ENCODE measurements at places on chromosomes 4 and X.

GRCh38 chr4:20639346-20639745 is 60.9 kb upstream of the PACRGL start:
- DNase-seq, result no peak
- no peak overlapping the region for H3K4me3 ChIP-seq
- no peaks in the 10 kb centered on the region for H3K36me3 ChIP-seq
- no peak overlapping the region for H3K27ac ChIP-seq

DNA sequence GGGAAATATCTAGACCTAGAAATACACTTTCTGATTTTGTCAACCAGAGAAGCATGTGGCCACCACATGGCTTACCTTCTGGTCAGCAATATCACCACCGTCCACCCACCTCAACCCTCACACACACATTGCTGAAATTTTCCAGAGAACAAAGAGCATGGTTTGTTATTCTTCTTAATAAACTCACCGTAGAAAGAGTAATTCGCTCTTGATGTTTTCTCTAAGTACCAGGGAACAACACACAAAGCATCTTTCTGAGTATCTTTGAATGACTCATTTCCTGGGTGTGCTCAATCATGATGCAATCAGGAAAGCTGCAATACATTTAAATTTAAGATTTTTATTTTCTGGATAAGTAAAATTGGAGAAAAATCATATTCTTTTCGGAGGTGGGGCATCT is 24.7 kb upstream of the LRAT start:
- H3K4me3 ChIP-seq, result no peak overlapping the region
- no peak for DNase-seq
- H3K27me3 ChIP-seq, result peaks cover 2% of the 10 kb centered on the region
- peaks cover 2% of the 10 kb centered on the region for H3K36me3 ChIP-seq

DNA sequence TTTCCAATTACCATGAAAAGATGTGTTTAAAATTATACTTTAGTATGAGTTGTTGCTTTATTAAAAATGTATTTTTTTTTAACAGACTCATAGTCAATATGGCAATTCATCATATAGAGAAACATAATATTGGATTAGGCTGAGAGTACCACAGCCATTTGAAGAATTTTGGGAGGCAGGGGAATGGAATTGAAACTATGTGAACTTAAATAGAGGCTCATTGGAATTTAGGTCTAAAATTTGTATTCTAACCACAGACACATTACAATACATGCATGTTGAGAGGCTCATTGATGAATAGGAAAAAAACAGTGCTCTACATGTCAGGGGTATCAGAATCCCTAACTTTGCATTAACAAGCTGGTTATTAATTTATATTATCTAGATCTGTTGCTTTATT is 269.6 kb downstream of the DKK2 start:
- H3K4me3 ChIP-seq, result no peak overlapping the region
- H3K36me3 ChIP-seq, result no peaks in the 10 kb centered on the region
- DNase-seq, result no peak
- H3K4me1 ChIP-seq, result no peaks in the 10 kb centered on the region
- no peaks in the 10 kb centered on the region for H3K27me3 ChIP-seq

DNA sequence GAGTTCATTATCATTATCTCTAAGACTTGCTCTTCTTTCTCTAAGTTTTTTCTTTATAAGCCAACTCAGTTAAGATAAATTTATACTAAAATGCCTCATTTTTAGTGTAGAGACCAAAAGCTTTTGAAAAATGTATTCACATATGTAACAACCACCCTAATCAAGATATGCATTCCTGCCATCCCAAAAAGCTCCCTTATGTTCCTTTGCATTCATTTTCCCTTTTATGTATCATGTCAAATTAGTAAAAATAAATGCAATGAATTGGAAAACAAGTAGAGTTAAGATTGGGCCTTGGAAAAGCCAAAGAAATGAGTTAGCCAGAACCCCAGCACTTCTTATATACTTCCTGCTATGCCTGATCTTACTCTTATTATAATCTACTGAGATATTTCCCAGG is 62.2 kb downstream of the NPY2R start:
- H3K27ac ChIP-seq, result no peak overlapping the region
- H3K27me3 ChIP-seq, result peaks cover 2% of the 10 kb centered on the region
- no peak overlapping the region for H3K4me3 ChIP-seq
- H3K4me1 ChIP-seq, result no peaks in the 10 kb centered on the region

- H3K4me3 ChIP-seq, result no peak overlapping the region
- no peak overlapping the region for H3K27ac ChIP-seq
- no peaks in the 10 kb centered on the region for H3K36me3 ChIP-seq
- DNase-seq, result no peak
- no peaks in the 10 kb centered on the region for H3K27me3 ChIP-seq
These were observed 426.6 kb downstream of the ARHGAP24 start for GRCh38 chr4:85901500-85901899.

GRCh38 chr4:40702137-40702799 is 47.5 kb upstream of the NSUN7 start:
- H3K4me1 ChIP-seq, result no peaks in the 10 kb centered on the region
- no peak for DNase-seq
- no peak overlapping the region for H3K27ac ChIP-seq
- H3K4me3 ChIP-seq, result no peak overlapping the region
- H3K36me3 ChIP-seq, result no peaks in the 10 kb centered on the region
- H3K27me3 ChIP-seq, result no peaks in the 10 kb centered on the region

DNA sequence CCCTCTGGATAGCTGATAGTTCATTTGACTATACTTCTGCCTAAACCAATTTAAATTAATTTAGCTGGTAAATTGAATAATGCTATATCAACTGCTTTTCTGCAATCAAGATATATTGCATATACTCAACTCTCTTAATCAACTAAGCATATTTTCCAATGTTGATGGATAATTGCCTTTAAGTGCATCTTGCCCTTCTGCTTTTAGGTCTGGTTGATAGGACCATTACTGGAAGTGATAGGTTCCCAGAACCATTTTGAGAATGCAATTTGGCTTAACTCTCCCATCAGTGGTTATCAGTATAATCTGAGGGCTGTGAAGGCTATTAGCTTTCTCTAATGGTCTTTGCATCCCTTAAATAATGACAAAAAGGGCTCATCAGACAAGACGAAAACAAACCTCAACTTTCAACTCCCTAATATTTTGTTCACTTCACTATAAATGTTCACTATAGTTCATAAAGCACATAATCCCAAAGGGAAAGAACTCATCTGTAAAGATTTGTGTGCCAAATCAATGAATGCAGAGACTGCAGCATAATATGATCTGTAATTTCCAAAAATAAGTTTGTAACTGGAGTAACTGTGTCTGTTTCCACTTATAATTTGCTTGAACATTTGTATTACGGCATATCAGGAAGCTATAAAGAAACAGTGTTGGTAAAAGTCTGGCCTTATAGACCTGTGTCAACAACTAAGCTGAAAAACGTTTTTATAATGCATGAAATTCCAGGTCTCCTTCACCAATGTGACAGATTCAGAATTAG is 273.6 kb downstream of the FBXO8 start:
- H3K36me3 ChIP-seq, result no peaks in the 10 kb centered on the region
- H3K4me1 ChIP-seq, result no peaks in the 10 kb centered on the region
- no peaks in the 10 kb centered on the region for H3K27me3 ChIP-seq
- H3K27ac ChIP-seq, result no peak overlapping the region
- no peak overlapping the region for H3K4me3 ChIP-seq
- DNase-seq, result no peak

DNA sequence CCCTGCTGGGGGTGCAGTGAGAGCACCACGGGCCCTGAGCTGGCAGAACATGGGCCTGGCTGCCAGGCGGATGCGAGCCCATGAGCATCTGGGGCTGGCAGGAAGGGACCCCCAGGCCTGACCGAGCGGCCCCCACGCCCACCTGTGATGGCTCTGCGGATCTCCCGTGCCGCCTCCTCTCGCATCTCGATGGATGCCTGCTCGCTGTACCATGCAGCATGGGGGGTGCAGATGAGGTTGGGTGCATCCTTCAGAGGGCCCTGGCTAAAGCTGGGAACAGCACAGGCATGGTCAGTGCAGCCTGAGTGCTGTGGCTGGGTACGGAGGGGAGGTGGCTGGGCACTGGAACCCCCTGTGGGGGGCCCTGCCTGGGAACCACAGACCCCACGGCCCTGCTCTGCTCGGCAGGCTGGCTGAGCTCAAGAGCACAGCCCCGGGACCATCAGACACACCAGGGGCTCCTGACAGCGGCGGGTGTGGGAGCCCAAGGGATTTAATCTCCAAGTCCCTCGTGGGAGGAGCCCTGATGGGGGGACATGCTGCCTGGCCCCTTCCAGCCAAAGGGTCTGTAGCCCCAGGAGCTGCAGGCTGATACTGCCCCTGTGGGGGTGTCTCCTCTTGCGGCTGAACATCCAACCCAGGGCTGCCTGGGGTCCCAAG is 35.5 kb downstream of the CTBP1 start:
- no peak overlapping the region for H3K4me3 ChIP-seq
- DNase-seq, result no peak
- no peak overlapping the region for H3K27ac ChIP-seq
- no peaks in the 10 kb centered on the region for H3K27me3 ChIP-seq

DNA sequence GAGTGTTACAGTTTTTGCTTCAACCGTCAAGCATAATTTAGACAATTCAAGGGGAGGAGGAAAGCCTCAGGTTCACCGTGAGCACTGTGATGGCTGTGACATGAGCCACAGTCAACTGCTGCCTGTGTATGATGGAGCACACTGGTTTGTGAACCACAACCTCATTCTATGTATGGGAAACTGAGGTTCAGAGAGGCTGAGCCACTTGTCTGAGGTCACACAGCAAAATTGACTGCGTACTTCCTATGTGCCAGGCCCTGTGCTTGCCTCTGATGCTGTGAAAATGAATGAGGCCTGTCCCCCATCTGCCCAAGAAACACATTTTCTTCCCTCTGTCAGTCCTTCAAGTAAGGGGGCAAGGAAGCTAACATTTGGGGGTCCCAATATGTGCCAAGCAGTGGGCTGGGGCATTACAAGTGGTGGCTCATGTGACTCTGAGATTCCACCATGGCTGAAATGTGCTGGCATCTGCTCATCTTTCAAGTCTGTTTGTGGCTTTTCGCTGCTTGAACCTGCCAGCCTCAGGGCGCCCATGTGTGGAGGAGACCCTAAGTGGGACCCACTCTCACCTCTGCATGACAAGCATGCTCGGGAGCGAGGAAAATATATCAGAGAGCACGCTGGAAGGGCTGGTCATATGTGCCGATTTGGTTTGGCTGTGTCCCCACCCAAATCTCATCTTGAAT is 79.7 kb downstream of the ADRA2C start:
- no peaks in the 10 kb centered on the region for H3K36me3 ChIP-seq
- no peaks in the 10 kb centered on the region for H3K4me1 ChIP-seq
- peaks cover 2% of the 10 kb centered on the region for H3K27me3 ChIP-seq
- no peak for DNase-seq

DNA sequence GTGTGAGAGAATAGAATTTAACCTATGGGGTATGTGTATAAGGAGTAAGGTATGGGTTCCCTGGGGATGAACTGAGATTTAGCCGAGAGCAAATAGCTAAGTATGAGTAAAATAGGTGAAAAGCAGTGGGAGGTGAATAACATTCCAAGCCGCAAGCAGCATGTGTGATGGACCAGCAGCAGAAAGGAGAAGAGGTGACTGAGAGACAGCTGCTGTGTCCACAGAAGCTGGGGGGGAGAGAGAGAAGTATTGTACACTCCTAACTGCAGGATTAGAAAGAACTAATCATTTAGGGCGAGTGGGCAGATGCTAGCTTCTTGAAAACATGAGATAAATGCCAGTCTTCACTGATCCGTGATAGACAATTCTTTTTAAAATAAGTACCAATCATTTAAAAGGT is 296.0 kb downstream of the KLHL4 start:
- H3K27ac ChIP-seq, result no peak overlapping the region
- H3K4me1 ChIP-seq, result no peaks in the 10 kb centered on the region
- H3K36me3 ChIP-seq, result no peaks in the 10 kb centered on the region
- no peak for DNase-seq
- H3K27me3 ChIP-seq, result no peaks in the 10 kb centered on the region

DNA sequence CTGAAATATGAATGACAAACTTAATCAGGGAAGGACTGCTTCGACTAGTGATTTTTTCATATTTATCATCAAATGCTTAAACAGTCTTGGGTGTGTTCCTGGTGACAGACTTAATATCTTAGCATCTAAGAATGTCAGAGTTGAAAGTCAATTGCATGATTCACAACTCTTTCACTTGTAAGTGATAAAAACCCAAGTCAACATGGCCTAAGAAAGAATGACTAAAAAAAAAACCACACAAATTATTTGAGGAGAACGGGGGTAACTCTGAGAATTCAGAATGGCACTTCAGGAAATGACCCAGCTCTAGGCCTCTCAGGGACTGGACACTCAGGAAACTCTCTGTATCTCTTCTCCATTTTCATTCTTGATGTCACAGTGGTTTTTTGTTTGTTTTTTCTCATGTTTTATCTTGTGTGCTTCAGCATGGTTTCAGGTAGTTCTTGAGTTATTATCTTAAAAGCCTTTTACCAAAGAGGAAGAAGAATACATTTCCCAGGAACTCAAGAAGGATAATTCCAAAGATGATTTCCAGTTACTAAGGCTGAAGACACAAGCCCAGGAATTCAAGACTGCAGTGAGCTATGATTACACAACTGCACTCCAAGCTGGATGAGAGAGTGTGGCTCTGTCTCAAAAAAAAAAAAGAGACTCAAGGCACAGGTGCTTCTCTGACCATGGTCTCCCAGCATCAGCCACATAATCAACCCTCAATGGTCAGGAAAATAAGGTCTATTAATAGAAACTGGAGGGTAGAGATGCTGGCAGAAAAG is 1697.8 kb upstream of the IGFBP7 start:
- H3K4me3 ChIP-seq, result no peak overlapping the region
- no peak overlapping the region for H3K27ac ChIP-seq
- H3K36me3 ChIP-seq, result peaks cover 5% of the 10 kb centered on the region
- DNase-seq, result no peak

DNA sequence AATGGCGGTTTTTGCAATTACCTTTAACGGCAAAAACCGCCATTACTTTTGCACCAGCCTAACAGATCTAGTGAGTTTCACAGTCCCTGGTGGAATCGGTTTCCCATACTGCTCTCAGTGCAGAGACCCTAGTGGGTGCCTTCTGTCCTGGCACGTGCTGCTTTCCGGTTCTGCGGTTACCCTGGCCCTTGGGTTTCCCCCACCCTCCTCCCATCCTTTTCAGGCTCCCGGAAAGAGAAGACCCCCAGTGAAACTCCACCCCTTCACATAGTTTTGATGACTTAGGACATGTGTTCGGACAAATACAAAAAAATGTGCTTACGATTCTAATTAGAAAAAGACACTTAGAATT is 36.9 kb downstream of the NLGN3 start:
- H3K4me1 ChIP-seq, result no peaks in the 10 kb centered on the region
- H3K4me3 ChIP-seq, result peak overlapping the region; percentile 96

DNA sequence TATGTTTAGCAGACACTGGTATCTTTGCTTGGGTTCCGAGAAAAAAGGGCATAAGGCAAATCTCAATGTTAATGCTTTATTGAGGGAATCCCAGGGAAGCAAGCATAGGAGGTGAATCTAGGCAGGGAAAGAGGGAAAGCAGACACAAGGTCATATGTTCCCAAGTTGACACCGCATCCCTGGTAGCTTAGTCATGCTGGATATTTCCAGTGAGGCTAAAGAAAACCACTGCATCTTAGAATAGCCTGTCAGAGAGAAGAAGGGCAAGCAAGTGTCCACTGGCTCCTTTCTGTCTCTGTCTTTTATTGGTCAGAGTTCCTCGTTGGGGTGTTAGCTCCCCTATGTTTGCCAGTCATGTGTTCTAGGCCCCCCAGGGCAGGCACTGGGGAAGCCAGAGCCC is 104.7 kb downstream of the NKX6-1 start:
- no peak for DNase-seq
- no peaks in the 10 kb centered on the region for H3K4me1 ChIP-seq
- no peak overlapping the region for H3K27ac ChIP-seq
- H3K36me3 ChIP-seq, result no peaks in the 10 kb centered on the region
- no peak overlapping the region for H3K4me3 ChIP-seq
- H3K27me3 ChIP-seq, result no peaks in the 10 kb centered on the region

Data from naive thymus-derived CD8-positive, alpha-beta T cell (primary cell).